Gastrocnemius medialis (tissue), 4 donors: ENCODE measurements at places on chromosomes 3 and 15. TPM values are rescaled to one million over a fixed set of nuclear protein-coding genes. Genes with fewer than 3 reads are reported as not detected.

DNA sequence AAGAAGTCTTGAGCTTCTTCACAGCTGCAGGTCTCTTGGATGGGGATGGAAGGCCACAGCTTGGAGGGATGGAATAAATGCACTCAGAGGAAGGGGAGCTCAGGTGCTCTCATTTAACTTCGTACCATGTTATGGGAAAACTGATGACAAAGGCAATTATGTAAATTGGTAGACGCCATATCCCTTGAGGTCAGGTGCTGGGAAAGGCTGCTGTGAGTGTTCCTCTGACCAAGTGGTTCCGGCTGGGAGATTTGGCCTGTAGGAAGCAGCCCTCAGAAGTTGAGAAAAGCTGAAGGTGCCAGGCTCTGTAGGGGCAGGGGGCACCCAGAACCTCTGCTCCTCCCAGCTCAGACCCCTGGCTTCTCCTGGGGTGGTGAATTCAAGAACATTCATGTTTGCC is 47.1 kb downstream of the FAH start:
- DNase-seq, result no peak

DNA sequence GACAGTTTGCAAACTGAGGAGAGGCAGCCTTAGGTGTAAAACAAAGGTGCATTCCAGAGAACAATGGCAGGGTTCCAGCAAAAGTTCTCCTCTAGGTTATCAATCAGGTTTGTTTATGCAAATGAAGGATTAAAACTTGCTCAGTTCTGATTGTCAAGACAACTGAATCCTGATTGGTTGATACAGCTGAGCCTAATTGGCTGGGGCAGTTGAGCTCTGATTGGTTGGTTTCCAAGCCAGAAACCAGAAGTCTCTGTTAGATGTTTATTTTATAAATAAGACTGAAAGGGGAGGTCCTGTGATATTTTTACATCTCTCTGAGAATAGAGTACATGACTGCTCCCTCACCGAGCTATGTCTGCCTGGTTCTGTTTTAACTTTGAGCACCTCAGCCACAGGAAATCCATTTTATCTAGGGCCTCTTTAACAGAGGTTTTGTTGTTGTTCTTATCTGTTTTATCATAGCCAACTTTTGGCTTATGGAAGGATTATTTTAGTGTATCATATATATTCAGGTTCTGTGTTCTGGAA is 37.8 kb downstream of the PPM1L start:
- DNase-seq, result no peak

Gene CLCN2
- 0.62 TPM for total RNA-seq

Gene SCN5A
- 2.8 TPM for total RNA-seq

Gene ZNF592
- total RNA-seq, result 30.0 TPM

Gene CYP11A1
- total RNA-seq, result 0.62 TPM

GRCh38 chr3:53236112-53236841 is 19.5 kb downstream of the TKT start:
- peak; percentile 35 for DNase-seq

GRCh38 chr3:53616971-53617892 is 122.8 kb downstream of the CACNA1D start:
- DNase-seq, result no peak

DNA sequence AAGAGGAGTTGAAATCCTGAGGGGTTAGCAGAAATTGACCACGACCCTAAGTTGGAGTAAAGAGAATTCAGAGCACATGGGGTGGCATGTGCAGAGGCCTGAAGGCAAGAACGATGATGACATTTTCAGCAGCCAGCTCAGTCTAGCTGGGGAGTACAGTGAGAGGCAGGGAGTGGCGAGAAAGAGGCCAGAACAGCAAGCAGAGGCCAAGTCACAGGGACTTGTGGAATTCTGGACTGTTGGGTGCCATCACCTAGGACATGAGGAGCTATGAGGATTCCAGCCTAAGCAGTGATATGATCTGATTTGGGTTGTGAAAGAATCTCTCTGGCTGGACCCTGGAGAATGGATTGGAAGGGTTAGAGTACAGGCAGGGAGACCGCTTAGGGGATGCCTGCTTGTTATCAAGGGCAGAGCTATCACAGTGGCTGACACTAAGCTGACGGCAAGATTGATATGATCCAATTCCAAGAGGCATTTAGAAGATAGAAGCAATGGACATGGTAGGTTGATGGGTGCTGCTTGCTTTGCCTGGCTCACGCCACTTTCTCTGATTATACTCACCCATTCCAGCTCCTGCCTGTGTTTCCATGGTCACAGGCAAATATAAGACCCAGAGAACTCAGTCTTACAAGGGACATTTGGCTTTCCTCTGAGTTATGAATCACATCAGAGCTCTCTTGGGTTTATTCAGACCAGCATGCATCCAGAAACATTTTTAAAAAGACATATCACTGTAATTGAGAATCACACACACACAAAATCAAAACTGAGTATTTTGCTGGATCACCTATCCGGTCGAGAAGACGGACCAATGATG is 66.4 kb downstream of the LRTM1 start:
- no peak for DNase-seq

DNA sequence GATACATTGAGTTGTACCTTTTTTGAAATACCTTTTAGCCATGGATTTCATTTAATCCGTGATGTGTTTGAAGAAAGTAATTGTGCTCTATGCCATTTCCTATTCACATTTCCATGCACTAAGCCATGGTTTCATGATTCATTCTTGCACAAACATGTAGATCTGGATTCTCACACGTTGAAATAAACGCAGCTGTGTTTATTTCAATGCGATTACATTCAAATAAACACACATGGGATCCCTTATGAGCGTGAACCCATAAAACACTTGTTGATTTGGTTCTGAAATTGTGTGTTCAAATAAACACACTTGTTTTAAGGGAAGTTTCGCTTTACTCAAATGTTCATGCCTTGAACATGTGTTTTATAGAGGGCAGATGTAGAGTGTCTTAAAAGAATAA is 39.2 kb downstream of the BBX start:
- DNase-seq, result no peak

GRCh38 chr3:158086776-158087175 is 19.4 kb downstream of the SHOX2 start:
- no peak for DNase-seq

- DNase-seq, result no peak
These were observed 507 bp upstream of the JMJD7 start for GRCh38 chr15:41827290-41827879.

Gene SLC22A13
- not detected for total RNA-seq

- DNase-seq, result no peak
These were observed 47.0 kb downstream of the MTHFS start for GRCh38 chr15:79849789-79850188.

DNA sequence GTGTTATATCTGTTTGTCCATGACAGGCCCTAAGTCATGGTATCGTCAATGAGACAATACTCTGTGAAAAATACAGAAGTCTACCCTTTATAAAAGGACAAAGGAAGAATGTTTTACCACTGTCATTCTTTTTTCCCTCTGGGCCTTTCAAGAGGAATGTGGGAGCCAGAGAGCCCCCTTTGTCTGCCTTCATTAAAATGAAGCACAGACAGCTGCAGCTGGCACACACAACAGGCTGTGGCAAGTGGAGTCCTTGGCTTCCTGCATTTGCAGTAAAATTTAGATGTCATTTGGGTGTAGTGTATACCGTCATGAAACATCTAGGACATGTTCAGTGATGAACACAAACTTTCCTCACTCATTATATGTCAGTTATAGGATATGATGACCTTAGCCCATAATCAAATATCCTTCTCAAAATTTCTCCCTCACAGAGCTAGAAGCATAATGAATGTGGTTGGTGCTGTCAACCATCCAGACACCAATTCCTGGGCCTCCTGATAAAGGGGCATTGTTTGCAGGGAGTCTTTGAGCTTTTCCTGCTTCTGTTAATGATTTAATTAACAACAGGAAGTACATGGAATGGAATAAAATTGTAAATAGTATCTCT is 76.4 kb downstream of the DHX36 start:
- DNase-seq, result no peak

GRCh38 chr3:58025837-58026569 is 17.8 kb downstream of the FLNB start:
- DNase-seq, result no peak

Gene NOX5
- not detected for total RNA-seq

Gene OR4F6
- total RNA-seq, result not detected

DNA sequence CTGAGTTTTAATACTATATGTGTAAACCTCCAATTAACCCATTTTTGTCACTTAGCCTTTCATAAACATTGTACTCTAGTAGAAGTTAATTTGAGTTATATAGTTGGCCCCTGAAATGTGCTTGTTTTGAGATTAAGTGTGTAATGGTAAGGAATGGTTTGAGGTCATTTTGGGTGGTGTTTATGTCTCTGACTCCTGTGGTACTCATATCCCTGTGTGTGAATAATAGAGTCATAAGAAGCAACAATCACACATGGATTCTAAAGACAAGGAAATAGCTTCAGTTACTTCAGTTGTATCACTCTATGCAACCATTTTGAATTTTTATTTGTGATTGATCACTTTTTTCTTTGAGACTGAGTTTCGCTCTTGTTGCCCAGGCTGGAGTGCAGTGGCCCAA is 408.5 kb downstream of the MFSD1 start:
- DNase-seq, result no peak

Gene STRIT1
- total RNA-seq, result 2,272 TPM

DNA sequence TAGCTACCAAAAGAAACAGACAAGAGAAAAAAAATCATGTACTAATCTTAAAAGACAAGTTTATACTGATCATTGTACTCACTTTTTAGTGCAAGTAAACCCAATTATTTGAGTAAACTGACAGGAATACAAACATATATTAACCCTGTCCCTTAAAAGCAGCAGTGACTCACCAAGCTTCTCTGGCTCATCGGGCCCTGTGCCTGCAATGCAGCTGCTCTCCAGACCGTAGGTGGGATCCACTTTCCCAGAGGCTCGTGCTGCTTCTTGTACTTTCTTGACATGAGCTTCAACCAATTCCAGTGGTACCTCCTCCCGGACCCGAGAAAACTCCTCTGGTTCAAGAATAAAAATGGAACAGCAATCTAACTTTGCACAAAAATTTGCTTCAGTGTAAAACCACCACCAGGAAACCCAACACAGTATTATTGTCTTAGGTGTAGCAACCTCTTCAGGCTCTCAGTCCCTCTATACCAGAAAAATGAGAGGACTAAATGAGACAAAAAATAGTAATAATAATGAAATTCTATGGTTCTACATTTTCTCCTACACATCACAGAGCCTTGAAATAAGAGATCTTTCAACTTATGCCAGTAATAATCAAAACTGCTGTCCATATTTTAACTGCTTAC is 82.6 kb upstream of the CSPG5 start:
- DNase-seq, result peak; percentile 47

GRCh38 chr3:135752851-135753250 is 212.7 kb upstream of the PPP2R3A start:
- DNase-seq, result no peak

Gene PP2D1
- total RNA-seq, result not detected

DNA sequence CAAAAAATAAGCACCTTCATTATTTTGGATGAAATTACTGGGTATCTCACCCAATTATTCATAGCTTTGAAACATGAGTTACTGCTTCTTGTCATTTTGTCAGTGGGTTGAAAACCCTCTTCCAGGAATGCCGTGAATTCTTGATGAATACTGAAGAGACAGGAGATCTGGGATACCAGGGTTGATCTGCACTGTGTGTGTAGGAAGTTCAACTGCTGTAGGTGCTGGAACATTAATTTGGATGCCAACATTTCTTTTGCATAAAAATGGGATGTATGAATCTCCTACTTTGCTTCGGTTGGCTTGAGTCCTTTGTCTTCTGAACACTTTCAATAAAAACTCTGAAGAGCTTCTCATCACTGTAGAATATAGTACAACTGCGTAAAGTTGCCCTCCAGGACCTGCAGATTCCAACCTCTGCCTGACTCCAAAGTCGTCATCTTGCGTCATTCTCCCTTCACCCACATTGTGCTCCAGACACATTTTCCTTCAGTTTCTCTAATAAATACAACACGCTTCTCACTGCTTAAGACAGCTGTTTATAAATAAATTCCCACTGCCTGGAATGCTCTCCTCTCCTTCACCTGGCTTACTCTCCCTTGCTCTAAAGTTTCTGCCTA is 312.7 kb upstream of the TGFBR2 start:
- DNase-seq, result no peak

GRCh38 chr3:128496602-128497304 is 3.8 kb upstream of the GATA2 start:
- DNase-seq, result no peak

Gene SV2B
- 0.68 TPM for total RNA-seq

- no peak for DNase-seq
These were observed 55.9 kb upstream of the MCTP2 start for GRCh38 chr15:94175420-94175819.

DNA sequence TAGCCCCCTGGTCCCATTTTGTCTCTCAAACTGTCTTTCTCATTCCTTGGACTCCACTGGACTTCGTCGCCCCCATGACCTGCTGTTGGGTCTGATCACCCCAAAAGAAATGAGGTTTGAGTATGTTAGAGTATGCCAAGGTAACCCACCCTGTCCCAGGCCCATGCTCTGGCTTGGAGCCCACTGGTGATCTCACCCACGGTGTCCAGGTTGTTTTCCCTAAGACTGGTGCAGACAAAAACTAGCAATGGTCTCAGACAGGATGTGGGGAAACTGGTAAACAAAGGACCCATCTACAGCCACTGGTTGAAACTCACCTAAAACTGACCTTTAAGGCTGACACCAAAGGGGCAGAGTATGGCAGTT is 38.9 kb downstream of the EFCAB12 start:
- DNase-seq, result no peak

- DNase-seq, result no peak
These were observed 143.3 kb upstream of the GMNC start for GRCh38 chr3:191005790-191006189.

Gene CD276
- total RNA-seq, result 9.6 TPM

DNA sequence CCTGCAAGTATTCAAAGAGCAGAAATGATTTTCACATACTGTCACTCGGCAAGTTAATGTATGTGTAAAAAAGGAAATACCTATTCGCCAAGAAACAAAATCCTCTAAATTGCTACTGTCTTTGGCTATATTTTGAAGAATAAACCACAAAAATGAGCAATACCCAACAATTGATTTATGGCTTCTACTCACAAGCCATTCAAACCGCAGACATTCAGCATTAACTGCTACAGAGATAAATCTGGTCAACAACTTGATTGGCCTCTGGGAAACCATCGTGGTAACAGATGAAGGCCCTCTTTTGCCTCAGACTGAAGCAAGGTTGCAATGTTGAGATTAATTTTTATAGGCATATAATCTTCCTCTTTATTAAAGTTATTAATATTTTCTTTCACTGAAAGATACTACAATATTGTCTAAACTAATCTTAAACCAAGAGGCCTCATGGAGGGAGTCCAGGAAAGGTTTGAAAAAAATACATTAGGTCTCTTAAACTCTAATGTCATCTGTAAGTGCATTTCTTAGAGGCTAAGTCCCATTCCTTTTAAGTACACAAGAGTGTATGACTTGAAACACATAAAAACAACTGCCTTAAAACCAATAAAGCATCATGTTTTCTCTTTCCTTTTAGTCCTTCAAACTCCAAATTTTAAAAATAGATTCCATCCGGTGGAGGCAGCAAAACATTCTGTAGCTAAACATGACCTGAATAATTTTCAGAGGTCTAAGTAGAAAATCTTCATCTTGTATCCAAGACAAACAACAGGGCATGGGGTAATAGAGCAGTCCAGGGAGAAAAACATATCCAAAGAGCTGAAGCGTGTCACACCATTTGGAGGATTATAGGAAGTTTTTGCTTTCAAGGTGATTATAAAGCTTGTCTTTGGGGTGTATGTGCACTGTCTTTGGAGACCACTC is 162.4 kb upstream of the TGFBR2 start:
- no peak for DNase-seq

GRCh38 chr3:17140670-17141505 is 256.1 kb downstream of the PLCL2 start:
- DNase-seq, result peak; percentile 90
